Effector CD8-positive, alpha-beta T cell (primary cell): ENCODE measurements at places on chromosomes 11 and 22.
A peak's percentile ranks its signal among the peaks of the same experiment; 100 is the strongest.

GRCh38 chr11:121801781-121802180, 314.2 kb downstream of the BLID start:
- DNase-seq = no peak

- no peak for DNase-seq
Measured at GRCh38 chr11:8068605-8069221, 12.3 kb upstream of the TUB start.

DNA sequence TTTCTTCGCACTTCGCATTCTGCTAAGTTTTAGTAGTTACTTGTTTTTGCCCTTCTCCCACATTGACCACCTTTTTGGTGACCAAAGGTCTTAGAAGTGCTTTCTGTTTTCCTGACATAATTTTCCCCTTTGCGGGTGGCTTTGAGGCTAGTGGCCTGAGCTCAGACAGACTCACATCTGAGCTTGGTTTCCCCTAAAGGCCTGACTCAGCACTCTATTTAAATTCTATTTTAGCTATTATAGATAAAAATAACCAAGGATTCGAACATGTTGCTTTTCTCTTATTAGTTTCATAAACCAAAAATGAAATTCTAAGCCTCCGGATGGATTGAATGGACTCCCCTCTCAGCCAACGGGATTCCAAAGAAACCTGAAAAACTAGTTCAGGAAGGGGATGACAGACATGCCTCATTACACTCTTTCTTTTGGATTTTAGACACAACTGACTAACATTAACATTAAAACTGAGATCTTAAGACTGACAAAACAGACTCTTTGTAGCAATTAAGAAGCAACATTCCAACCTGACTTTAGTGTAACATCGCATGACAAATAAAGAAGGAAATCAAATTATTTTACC, 258.5 kb downstream of the LUZP2 start:
- DNase-seq = no peak

DNA sequence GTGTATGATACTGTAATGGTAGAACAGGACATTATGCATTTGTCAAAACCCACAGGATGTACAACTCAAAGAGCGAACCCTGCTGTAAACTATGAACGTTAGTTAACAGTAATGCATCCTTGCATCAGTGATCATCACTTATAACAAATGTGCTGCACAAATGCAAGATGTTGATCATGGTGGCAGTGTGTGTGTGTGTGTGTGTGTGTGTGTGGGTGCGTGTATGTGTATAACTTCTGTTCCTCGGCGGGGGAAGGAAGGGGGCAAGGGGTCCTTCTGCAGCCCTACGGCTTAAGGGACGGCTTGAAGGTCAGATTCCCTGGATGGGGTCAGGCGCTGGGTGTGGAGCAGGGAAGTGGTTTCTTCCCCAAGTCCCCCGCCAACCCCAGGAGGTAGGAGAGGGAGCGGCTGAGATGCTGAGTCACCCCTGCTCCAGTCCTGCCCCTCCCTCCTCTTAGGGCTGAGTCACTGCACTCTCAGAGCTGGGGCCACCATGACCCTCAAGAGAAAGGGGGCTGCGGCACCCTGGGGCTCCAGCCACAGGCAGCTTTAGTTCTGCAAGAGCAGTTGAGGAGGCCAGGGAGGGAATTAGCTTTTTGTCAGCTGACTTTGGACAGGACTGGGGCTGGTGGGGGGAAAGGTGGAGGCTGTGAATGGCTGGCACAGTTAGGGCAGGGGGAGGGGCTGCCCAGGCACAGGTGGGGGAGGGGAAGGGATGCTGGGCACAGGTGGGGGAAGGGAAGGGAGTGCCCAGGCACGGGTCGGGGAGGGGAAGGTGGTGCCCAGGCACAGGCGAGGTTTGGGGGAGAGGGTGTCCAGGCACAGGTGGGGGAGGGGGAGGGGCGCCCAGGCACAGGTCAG, 8.8 kb upstream of the CTSD start:
- DNase-seq = no peak

GRCh38 chr22:47564158-47564450, 801.7 kb downstream of the TBC1D22A start:
- DNase-seq = no peak

GRCh38 chr11:87260811-87261210, 223.1 kb downstream of the TMEM135 start:
- DNase-seq = no peak

- DNase-seq = no peak
Measured at GRCh38 chr22:35039625-35040024, 26.3 kb upstream of the ISX start.

- DNase-seq = peak; percentile 72
Measured at GRCh38 chr22:41682033-41682807, 6.4 kb downstream of the SNU13 start.

DNA sequence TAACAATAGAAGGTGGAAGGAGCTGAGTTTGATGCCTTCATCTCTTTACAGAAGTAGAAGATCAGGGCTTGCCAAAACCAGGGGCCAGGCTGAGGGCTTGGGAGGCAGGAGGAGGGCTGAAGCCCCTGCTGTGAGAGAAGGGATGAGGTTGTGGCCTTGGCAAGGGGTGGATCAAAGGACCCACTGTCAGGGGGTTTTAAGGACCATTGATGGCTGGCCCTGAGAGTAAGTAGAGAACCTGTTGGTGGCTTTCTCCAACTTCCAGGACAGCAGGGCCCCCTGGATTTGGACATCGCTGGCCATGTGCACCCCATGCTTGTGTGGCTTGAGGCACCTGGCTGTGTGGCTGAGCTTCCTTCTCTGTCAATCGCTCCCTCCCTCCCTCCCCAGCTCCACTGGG, 927.7 kb downstream of the TBC1D22A start:
- DNase-seq = no peak

GRCh38 chr11:6351782-6352382, 31.6 kb upstream of the CAVIN3 start:
- no peak for DNase-seq

- no peak for DNase-seq
Measured at GRCh38 chr22:22949953-22950352, 62.3 kb downstream of the IGLL5 start.

DNA sequence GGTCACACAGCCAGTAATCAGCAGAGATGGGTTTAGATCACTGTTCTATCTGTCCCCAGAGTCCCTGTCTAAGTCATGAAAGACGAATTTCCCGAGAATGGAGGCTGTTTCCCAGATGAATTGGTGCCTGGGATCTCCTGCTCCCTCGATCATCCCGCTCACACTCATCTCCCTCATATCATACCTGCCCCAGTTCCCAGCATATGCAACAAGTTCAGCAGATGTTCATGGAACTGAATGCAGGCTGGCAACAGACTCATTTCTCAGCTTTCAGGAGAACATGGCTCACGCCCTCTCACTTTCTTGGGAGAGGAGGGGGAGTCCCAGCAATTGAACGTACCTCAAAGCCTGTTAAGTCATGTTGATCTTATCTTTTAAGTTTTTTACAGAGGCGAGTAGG, 22.1 kb downstream of the CD6 start:
- no peak for DNase-seq

GRCh38 chr11:44305470-44306051, 4.4 kb downstream of the ALX4 start:
- no peak for DNase-seq

DNA sequence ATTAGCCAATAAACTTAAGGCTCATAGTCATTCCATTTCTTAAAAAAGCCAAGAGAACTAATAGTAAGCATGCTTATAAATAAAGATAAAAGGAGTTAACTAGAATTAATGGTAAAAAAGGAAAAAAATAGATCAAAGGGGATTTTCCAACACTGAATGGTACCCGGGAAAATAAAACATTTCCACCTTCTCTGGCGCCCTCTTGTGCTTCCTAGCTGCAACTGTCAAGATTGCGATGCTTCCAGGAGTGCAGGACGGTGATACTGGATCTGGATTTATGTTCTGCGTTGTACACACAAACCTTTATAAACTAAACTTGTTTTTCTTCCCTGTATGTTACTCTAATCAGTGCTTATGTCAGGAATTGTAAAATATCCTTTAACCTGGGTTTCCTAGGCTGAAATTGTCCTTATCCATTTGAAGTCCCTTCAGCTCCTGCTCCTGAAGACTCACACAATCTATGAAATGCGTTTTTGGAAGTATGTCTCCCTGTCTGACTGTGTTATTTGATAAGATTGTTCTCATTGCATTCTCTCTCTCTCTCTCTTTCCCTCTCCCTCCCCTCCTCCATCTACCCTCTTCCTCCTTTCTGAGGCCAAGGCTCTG, 9.6 kb upstream of the HTATIP2 start:
- peak; percentile 12 for DNase-seq

GRCh38 chr11:79414644-79415317, 26.0 kb downstream of the TENM4 start:
- no peak for DNase-seq

DNA sequence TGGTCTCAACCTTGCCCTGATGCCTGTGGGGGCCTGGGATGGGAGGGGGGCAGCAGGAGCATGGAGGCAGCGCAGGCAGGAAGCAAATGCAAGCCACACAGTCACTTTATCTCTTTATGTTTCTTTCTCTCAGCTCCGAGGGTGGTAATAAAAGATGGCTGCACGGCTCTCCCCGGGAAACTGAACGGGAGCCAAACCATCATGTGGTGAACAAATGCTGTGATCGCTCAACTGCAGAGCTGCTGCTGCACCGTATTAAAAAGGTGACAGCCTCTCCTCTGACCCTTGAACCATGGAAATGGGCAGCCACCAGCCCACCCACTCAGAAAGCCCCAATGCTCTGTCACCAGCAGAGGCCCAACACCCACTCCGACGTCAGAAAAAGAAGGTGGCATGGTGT, 110.0 kb downstream of the TIMP3 start:
- no peak for DNase-seq

DNA sequence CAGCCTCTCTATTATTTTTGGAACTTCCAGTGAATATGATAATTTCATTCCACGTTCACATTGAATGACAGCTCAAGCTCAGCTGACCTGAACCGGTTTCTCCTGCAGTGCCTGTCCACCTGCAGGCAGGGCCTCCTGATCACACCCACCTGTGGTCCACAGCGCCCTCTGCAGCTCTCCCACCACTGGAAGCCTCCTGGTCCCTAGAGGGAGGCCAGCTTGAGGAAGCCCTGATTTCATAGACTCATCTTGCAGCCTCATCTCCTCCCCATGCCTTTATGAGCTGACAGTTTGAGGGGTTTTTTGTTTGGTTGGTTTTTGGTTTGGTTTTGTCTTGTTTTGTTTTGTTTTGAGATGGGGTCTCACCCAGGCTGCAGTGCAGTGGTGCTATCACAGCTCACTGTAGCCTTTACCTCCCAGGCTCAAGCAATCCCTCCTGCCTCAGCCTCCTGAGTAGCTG, 29.9 kb upstream of the MALAT1 start:
- DNase-seq = peak; percentile 11

DNA sequence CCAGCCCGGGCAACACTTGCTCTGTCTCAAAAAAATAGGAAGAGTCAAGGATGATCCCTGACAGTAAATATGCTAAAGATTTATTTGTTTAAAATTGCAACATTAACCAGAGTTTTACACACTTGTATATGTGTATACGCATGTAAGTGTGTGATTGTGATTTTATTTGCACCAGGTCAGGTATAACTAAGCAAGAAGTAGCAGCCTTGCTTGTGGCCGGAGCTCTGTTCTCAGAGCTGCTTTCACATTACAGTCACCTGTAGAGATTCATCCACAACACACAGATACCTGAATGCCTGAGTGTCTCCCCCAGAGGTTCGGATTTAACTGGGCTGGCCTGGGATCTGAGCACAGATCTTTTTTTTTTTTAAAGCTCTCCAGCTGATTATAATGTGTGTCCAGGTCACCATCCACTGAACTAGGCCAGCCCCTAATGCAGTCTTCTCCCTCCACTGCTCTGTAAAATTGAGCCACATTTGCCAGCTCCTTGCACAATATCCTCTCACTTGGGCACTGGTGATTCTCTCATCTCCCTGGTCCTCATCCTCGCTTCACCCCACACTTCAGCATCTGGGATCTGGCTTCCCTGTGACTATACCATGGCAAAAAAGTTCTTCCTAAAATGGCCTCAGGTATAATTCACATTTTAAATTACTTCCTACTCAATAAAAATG, 48.3 kb downstream of the LIF start:
- DNase-seq = no peak

DNA sequence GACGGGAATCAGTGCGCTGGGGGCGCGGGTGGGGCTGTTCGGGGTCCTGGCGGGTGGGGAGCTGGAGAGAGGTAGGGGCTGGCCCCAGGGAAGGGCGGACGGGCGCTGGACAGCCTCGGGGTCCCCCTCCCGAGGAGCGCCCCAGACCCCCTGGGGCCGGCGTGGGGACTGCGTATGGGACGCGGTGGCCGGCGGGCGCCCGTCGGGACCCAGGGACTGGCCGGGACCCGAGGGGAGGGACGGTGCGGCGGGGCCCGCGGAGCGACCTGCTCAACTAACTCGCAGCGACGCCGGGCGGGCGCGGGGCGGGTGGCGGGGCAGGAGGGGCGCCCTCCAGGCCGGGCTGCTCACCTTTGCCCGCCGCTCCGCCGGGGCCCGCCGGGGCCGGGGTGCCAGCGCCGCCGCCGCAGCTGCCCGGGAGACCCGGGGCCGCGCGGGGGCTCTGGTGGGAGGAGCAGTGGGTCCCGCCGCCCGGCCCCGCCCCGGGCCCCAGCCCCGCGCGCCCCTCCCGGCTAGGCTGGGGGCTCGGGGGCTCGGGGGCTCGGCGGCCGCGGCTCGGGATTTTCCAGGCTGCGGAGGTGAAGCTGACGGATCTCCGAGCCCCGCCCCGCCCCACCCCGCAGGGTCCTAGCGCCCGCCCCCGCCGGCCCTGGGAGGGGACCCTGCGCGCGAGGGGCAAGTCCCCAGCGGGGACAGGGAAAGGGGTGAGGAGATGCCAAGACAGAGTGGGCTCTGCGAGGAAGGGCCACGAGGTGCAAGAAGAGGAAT, 12.3 kb downstream of the STARD10 start:
- peak; percentile 65 for DNase-seq

DNA sequence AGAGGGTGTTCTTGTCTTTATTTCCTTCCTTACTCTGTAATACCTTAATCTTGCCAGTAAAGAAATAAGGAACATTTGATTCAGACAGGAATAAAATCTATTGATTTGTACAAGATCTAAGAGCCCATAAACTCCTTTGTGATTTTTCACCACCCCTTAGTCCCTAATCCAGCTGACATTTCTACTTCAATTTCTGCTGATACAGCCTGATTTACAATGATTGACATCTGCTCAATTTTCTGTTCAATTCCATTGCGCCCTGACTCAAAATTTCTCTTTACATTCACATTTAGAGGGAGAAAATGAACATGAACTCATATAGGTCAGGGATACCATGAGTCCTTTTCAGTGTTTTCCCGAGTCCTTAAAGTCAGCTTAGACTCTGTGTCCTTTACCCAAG, 27.2 kb upstream of the TMEM123 start:
- DNase-seq = no peak
